Effector CD8-positive, alpha-beta T cell (primary cell): ENCODE measurements at places on chromosomes 2 and 18.

DNA sequence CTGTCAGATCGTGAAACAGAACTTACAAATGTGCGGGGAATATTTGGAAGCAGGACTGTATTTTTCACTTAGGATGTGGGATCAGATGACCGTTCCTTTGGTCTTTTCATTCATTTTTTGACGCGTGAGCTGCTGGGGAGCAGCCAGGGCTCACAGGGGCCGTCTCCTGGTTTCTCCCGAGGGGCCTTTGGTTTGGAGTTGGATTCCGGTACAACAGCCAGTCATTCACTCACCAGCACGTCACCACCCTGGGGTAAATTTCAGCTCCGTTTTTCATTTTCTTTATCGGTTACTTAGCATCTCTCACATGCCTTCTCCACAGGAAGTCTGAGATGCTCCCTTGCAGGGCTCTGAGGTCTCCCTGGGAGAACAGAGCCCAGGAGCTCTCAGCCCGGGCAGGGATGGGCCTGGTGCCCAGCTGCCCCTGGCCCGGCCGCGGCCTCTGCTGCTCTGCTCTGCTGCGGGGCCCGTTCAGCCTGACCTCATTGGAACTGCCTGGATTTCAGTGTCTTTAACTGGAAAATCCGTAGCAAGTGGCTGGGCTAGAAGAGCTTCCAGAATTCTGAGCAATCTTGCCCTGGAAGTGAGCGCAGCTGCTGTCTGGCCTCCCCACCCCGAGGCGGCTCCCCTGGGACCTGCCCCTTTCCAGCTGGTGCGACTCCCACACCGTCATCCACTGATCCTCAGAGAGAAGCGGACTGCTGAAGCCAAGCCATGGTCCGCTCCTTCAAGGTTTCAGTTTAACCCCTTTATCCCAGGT lies 335.6 kb downstream of the EIPR1 start:
- no peak for DNase-seq

DNA sequence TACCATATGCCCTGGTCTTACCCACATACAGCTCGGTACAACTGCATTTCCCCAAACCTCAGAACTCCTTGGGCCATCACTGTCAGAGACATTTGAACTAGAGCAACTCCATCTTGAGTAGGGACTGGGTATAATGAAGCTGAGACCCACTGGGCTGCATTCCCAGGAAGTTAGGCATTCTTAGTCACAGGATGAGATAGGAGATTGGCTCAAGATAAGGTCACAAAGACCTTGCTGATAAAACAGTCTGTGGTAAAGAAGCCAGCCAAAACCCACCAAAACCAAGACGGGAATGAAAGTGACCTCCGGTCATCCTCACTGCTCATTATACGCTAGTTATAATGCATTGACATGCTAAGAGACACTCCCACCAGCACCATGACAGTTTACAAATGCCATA lies 131.3 kb downstream of the PIK3C3 start:
- DNase-seq: no peak

- DNase-seq: no peak
These were observed 3.3 kb downstream of the PTGR3 start for GRCh38 chr18:75205514-75206132.

GRCh38 chr2:98445177-98445682 lies 572 bp downstream of the INPP4A start:
- DNase-seq: no peak

- DNase-seq: no peak
These were observed 92.8 kb upstream of the MAP4K3 start for GRCh38 chr2:39529836-39530235.

- DNase-seq: no peak
These were observed 54.9 kb downstream of the EPHA4 start for GRCh38 chr2:221517146-221517695.

DNA sequence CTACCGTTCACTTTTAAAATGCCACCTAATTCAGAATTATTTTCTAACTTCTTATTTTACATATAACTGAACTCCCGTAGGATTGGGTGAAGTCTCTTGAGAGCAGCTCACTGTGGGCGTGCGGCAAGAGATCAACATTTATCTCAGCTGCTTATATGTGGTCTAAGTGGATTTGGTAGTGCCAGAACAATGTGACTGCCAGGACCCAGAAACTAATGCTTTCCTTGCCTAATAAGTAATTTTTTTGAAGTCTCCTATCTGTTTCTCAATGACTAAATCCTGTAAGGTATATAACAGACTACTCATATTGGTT lies 11.2 kb upstream of the NFE2L2 start:
- DNase-seq: no peak

GRCh38 chr2:213806125-213806726 lies 522.0 kb downstream of the SPAG16 start:
- DNase-seq: no peak
